Adipocyte (in vitro differentiated cells): ENCODE measurements at places on chromosomes 3 and 15.

DNA sequence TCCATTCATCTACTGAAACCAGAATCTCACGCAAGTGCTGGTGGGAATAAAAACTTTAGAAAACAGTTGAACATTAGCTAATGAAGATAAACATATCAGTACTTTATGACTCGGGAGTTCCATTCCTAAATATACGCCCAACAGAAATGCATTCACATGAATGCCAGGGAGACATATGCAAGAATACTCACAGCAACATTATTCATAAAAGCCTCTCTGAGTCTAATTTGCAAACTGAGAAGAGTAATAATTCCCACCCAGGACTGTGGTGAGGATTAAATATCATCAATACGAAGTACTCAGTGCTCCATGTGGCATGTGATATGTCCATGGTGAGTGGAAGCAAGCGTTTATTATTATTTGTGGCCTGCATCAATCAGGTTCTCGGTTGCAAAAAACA, 65.6 kb upstream of the OXTR start:
- DNase-seq = no peak

DNA sequence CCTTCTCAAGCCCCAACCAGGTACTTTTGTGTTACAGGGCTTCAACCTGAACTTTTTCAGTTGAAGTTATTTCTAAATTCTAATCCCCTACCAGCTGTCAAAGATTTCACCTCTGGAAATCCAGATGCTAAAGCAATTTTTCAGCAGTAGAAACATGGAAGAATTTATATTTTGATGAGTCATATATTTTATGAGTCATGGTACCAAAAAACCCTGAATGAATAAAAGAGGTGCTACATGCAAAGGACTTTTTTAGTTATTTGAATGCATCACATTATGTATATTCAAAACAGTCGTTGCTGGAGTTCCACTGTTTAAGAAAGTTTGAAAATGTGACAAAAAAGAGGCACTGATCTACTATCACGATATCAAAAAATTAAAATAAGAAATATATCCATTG, 96.0 kb upstream of the ZNF385D start:
- peak; percentile 25 for DNase-seq

- DNase-seq = no peak
These were observed 3.6 kb upstream of the EIF4E3 start for GRCh38 chr3:71728632-71729342.

DNA sequence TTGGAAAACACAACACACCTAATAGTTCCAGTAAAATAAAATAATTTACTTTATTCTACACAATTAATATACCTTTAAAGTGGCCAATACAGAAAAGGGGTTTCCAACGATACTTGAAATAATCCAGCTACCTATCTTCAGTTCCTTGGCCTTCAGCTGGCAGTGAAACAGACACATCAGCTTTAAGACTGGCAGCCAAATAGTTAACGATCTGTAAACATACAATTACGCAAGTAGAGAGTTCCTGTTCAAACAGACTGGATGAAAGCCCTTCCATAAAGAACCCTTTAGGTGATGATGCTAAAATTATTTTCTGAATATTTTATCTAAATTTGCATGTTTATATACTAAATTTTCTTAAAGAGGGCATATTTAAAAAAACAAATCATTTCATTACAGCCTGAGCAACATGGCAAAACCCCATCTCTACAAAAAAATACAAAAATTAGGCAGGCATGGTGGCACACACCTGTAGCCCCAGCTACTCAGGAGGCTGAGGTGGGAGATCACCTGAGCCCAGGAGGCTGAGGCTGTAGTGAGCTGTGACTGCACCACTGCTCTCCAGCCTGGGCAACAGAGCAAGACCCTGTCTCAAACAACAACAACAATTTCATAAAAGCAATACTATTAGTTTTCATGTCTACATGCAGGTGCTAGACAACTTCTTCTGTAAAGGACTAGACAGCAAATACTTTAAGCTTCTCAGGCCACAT, 12.9 kb downstream of the DYNC1LI1 start:
- DNase-seq = no peak

GRCh38 chr3:23438657-23439056, 235.5 kb downstream of the UBE2E2 start:
- no peak for DNase-seq

DNA sequence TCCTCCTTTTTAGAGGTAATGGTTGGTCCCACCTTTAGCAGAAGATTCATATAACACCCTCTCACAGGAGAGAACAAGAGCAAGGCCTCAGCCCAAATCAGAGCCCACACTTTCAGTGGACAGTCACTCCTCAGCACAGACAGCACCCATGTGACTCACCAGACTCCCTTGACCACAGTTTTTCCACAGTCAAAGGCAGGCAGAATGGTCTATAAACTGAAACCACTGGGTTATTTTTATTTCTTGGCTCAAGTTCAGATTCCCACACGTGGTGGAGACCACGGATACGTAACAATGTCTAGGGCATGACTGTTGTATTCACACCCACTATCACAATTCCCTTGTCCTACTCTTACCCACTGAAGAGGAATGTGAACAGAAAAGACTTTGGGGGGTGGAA, 237.8 kb upstream of the UBE2E1 start:
- DNase-seq = peak; percentile 64

GRCh38 chr15:47888385-47889100, 171.2 kb downstream of the SEMA6D start:
- no peak for DNase-seq

DNA sequence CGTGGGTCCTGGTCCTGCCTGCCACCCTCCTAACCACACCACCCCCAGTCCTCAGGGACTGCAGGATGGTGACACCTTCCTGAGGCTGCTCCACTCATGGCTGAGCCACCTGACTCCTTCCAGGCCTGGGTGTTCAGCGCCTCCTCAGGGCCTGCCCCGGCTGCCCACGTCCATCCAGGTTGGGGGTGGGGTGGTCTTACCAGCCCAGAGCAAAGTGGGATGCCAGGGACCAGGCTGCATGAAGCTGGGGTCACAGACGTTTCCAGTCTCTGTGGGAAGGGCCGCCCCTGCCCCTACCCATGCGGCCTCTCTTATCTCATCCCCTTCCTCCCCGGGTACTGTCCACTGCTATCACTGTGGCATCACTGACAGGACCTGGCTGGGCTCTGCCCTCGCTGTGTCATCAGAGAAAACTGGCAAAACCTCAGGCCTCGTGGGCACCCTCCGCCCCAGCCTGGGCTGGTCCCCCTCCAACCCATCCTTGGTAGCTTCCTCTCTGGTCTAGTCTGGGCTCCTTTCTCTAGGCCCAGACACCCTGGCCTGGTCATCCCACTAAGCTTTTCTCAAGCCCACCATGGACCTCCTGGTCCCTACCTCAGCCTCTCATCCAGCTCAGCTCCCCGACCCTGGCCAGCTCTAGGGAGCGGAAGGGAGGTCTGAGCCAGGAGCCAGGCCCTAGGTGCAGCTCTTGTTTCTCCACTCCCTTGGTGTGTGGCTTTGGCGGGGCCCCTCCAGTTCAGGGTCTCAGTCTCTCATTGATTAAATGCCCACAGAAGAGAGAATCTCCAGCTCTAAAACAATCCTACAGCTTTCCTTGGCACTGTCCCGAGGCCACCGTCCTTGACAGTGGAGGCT, 32.9 kb downstream of the WNT7A start:
- no peak for DNase-seq

- no peak for DNase-seq
These were observed 2.2 kb upstream of the IGDCC3 start for GRCh38 chr15:65379986-65380385.

- no peak for DNase-seq
These were observed 21.9 kb upstream of the ZBTB38 start for GRCh38 chr3:141346418-141346817.

- no peak for DNase-seq
These were observed 121.2 kb upstream of the NR2F2 start for GRCh38 chr15:96209285-96209735.

DNA sequence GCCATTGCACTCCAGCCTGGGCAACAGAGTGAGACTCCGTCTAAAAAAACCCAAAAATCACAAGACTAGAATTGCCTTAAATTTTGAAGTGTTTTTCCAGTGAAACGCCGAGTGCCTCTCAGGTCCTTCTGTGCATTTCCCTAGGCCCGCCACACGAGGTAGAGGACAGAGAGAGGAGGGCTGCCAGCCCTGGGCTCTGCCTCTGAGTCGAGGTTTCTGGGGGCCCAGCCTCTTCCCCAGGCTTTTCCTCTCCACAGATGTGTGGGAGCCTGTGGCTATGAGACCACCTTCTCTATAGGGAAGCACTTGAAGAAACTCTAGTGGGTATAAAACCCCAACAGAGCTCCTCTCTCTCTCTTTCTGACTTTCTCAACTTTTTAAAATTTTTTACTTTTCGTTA, 10.9 kb upstream of the EHD4 start:
- no peak for DNase-seq

- no peak for DNase-seq
These were observed 30.6 kb downstream of the SLC6A11 start for GRCh38 chr3:10846657-10846975.

DNA sequence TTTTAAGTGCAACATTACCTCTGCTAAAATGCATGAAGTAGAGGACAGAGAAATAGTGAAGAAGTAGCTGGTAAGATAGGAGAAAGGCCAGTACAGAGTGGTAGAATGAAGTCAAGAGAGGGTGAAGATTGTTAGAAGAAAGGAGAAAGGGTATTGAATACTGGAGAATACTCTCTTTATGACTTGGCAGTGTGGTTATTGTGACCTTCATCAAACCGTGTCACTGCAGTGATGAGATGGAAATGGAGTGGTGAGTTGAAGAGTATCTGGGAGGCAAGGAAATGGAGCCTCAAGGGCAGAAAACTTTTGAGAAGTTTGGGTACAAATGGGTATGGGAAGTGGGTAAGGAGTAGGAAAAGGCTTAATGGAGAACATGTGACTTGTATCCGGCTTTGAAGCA, 24.7 kb downstream of the MINDY2 start:
- DNase-seq = no peak

DNA sequence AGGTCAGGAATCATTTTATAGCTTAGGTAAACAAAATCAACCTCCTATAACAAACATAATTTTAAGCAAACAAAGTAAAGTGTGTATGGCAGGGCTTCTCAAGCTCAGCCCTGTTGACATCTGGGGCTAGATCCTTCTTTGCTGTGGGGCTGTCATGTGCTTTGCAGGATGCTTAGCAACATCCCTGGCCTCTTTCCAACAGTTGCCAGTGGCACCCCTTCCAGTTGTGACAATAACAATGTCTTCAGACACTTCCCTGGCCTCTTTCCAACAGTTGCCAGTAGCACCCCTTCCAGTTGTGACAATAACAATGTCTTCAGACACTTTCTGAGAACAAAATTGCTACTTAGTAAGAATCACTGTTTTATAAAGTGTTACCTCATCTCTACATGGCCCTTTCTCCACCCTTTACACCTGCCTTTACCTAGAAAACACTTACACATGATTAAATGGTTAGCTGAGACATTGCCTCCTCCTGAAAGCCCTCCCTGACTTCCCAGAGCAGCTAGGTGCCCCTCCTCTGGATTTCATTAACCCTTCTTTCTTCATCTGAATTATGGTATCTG, 194.0 kb upstream of the LMCD1 start:
- DNase-seq = no peak

DNA sequence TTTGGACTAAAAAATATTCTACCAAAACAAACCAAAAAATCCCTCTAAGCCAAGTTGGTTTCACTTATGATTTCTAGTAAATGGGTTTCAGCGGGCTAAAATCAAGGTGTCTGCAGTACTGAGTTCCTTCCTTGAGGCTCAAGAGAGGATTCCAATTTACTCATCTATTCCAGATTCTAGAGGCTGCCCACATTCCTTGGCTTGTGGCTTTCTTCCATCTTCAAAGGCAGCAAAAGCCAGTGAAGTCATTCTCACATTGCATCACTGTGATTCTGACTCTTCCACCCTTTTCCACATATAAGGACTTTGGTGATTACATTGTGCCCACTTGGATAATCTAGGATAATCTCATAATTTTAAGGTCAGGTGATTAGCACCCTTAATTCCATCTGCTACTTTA, 48.1 kb downstream of the DPPA2 start:
- no peak for DNase-seq

GRCh38 chr15:78854833-78855372, 17.8 kb upstream of the MORF4L1 start:
- DNase-seq = no peak

DNA sequence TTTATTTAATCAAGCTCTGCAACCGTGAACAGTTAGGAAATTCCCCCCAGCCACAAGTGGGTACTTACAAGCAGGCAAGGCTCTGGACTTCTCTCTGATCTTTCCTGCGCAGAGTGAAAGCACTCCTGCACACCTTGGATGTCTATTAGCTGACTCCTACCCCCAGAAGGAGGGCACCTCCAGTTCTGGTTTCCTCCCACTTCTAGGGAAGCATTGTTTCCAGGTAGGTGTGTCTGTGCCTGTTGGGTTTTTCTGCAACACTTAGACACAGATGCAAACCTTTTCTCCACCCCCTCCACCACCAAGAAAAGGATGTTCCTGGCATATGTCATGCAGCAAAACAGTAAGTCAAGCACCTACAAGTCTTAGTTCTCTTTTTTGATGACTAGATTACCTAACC, at the start of gene ZBED2:
Gene ZBED2 (minus strand): TSS at position 115 of the 400 bp plus-strand sequence. CDS start 1,145 bp downstream, outside the sequence.
- DNase-seq = no peak

GRCh38 chr15:42786978-42787377, 50.0 kb upstream of the CDAN1 start:
- DNase-seq = no peak

GRCh38 chr3:158780766-158781165, 21.1 kb upstream of the MFSD1 start:
- DNase-seq = no peak

GRCh38 chr3:99175276-99175812, 273.8 kb upstream of the DCBLD2 start:
- DNase-seq = no peak

DNA sequence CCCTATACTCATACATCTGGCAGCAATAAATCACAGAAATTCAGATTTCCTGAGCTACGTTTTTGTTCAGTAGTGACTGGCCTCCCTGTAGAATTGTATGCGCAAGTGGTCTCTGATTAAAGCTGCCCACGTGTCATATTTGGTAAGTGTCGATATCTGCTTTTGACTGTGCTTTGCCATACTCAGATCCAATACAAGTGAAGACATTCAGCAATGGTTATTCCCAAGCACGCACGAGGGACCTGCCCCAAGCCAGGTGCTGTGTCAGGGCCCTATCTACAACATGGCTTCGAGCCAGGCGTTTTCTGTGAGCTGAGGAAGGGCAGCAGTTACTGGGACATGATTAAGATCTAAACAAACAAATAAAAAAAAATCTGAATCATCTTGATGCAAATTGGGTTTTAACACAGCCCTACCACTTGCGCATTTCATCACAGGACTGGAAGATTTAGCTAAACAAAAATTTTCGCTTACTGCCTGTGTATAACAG, 47.2 kb upstream of the ICE2 start:
- DNase-seq = no peak

DNA sequence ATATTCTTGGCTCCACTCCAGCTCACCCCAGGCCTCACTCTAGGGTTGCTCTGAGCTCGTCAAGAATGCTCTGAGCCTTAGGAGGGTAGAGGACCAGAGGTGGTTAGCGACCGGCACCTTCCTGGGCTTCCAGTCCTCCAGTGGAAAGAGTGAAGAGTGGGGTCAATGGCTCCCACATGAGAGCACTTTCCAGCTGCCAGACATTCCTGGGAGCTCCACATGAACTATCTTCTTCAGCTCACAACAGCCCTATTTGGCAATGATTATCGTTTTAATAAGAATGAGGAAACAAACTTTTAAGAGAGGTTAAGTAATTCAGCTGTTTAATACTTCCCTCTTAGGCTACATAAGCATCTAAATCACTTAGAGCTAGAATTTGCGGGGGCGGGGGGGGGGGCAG, 139.3 kb downstream of the STT3B start:
- DNase-seq = no peak

GRCh38 chr3:186360779-186361178, 1.3 kb downstream of the DGKG start:
- no peak for DNase-seq

GRCh38 chr15:62404194-62404985, 239.3 kb upstream of the C2CD4B start:
- DNase-seq = no peak
